Urothelium cell line (cell line): ENCODE measurements at places on chromosomes 6 and 20.

- DNase-seq, result no peak
These were observed 115.6 kb upstream of the CDYL start for GRCh38 chr6:4660377-4661321.

GRCh38 chr6:113102761-113103160, 754.4 kb upstream of the MARCKS start:
- no peak for DNase-seq

DNA sequence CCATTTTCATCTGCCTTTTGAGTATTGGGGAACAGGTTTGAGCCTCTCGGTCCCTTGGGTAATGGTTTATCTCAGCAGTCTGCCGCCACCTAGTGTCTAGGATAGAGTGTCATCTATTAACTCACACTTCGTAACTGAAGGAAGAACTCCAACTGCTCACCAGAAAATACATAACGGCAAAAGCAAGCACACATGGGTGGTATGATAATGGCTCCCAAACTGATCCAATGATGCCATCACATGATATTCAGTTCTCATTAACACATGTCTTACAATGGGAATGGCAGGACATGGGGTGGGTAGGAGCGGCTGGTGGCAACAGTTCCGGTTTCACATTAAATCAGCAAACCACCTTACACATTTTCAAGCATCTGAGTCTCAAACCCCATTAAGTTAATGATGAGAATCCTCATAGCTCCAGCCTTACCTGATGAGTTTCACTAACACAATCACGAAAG, 110.7 kb upstream of the PHACTR1 start:
- DNase-seq, result peak; percentile 44

DNA sequence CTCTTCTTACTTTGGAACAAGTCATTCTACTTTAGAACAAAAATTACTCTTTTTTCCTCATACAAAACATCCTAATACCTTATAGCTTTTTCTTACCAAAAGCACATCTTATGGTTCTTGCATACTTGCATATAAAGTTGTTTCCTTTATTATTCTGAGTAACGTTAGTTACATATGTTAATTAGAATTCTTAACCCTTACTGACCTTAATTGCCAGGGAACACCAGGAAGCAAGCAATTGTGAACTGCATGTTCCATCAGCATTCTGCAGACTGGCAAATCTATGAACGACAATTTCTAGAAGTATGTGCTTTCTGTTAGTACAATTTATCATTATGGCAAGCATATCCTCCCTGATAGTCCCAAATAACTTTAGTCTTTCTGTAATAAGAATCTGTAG, 831.0 kb downstream of the C6orf118 start:
- DNase-seq, result no peak

- no peak for DNase-seq
These were observed 91.9 kb upstream of the CDH4 start for GRCh38 chr20:61159957-61160686.
